Activated naive CD4-positive, alpha-beta T cell (primary cell): ENCODE measurements at places on chromosomes 3 and 15.

DNA sequence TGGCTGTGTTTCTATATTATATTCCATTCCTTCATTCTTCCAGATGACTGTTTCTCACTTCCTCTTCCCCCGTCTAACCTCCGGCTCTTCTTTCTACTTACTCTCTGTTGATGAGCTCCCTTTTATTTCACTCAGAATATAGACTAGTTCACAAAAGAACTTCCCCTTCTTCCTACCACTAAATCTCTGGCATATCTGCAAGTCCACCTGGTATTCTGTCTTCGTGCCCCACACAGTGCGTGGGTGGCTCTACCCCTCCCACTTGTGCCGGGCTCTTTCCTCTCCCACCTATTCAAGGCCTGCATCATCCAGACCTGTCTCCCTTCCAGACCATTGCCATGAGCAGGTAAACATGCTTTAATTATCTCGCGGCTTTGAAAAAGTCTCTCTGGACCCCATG lies 73.0 kb downstream of the SCN10A start:
- DNase-seq, result no peak

GRCh38 chr15:67023517-67024313 lies 41.7 kb upstream of the SMAD3 start:
- DNase-seq, result no peak

DNA sequence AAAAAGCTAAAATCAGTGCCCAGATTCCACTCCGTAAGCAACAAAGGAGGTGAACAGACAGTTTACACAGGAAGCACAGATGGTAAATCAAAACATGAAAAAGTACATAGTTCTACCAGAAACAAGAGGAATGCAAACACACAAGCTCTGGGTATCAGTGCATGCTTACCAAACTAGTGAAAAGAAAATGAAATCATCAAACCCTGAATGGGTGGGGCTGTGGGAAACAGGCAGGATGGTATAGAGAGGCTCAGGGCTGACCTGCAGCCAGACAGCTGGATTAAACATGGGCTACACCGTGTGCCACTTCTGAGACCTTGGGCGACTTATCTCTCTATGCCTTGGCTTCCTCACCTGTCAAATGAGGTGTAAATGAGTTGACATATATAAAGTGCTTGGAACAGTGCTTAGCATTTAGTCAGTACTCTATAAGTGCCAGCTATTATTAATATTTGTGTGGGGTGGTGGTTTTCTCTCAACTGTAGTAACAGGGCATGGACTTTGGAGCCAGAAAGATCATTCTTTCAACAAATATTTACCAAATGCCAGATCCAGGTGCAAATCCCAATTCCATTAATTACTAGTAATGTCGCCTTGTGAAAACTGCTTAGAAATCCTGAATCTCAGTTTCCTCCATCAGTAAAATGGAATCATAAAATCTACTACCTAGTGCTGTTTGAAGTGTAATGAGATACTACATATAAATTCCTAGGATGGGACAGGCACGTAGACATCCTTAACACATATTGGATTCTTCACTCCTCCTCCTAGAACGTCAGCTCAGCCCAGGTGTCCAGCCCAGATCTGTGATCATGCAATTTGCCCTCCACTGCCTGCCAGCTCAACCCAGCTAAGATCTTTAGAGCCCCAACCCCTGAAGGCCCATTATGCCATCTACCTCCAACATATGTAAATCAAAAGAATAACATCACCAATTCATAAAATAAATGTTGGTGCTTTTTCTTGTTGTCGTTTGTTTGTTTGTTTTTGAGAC lies 55.5 kb upstream of the SMAD3 start:
- DNase-seq, result no peak

GRCh38 chr15:80744415-80744814 lies 34.8 kb upstream of the CEMIP start:
- DNase-seq, result no peak

DNA sequence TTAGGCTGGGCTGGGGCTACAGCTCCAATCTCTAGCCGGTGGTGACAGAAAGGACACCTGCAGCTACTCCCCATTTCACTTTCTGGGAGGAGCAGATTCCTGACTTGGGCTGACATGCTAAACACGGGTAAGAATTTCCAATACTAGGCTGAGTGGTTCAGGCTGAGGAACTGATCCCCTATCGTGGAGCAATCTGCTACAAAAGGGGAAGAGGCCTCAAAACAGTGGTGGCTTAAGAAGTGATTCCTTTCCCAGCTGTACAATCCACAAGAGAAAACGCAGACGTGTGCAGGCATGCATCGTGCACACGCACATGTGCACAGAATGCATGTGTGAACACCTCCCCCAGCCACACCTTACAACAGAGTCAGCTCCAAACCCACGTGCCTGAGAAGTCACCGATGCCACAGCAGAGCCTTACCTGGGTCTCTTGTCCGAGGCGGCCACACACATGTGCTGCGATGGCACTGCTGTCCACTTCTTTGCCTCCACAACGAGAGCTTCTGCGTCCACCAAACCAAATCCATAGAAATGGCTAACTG lies 86.7 kb upstream of the SNRPA1 start:
- no peak for DNase-seq

DNA sequence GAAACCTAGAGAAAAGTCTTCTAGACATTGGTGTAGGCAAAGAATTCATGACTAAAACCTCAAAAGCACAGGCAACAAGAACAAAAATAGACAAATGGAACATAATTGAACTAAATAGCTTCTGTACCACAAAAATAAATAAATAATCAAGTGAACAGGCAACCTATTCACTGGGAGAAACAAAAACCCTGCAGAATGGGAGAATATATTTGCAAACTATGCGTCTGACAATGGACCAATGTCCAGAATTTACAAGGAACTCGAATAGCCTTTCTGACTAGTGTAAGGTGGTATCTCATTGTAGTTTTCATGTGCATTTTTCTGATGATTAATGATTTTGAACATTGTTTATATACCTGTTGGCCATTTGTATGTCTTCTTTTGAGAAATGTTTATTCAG lies 37.0 kb upstream of the GCSAM start:
- no peak for DNase-seq

DNA sequence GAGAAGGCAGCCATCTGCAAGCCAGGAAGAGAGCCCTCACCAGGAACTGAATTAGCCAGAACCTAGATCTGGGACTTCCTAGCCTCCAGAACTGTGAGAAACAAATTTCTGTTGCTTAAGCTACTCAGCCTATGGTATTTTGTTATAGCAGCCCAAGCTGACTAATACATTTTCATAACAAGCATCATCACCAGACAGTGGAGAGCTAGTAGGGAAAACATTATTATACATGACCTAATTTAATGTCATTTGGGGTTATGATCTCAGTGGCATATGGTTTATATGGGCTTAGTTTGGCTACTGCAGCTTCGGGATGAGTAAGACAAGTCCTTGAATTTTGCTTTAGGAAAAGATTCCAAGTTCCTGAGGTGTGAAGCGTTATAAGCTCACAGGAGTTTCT lies 35.6 kb downstream of the LNP1 start:
- no peak for DNase-seq

- no peak for DNase-seq
These were observed 67.9 kb downstream of the CRTC3 start for GRCh38 chr15:90597577-90597976.

GRCh38 chr3:186386883-186387560 lies 25.0 kb upstream of the DGKG start:
- DNase-seq, result no peak

- no peak for DNase-seq
These were observed 181.7 kb upstream of the NSMCE3 start for GRCh38 chr15:29451201-29451781.
